ENCODE measurements at places on chromosomes 6 and 20.

DNA sequence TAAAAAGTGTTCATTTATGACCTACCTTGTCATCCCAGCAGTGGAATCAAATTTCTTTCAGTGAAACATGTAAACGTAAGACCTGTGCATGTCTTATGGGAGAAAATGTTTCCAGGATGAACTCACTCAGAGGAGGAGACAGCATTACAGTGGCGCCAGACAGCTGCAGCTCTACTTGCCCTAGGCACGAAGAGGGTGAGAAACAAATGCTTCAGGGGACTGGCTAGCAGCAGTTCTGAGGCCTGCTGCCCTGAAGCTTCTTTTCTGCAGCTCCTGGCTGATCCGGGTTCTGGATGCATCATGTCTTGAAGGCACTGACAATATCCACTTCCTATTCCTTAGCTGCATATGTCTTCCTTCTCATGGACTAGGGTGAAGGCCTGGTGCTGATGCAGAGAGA lies 120.2 kb downstream of the QRSL1 start:
- no peak for DNase-seq

- no peak for DNase-seq
These were observed 49.5 kb downstream of the PLN start for GRCh38 chr6:118597636-118598035.

- no peak for DNase-seq
These were observed 15.0 kb downstream of the SLC2A10 start for GRCh38 chr20:46724343-46724959.

- DNase-seq: no peak
These were observed 71.5 kb downstream of the SOX4 start for GRCh38 chr6:21665110-21665391.

DNA sequence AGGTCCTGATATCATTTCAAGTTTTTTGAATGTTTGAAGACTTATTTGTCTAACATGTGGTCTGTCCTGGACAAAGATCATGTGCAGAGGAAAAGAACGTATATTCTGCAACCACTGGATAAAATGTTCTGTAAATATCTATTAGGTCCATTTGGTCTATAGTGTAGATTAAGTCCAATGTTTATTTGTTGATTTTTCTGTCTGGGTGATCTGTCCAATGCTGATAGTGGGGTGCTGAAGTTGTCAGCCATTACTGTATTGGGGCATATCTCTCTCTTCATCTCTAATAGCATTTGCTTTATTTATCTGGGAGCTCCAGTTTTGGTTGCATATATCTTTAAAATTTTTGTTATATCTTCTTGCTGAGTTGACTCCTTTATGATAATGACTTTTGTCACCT lies 258.4 kb upstream of the CITED2 start:
- no peak for DNase-seq

DNA sequence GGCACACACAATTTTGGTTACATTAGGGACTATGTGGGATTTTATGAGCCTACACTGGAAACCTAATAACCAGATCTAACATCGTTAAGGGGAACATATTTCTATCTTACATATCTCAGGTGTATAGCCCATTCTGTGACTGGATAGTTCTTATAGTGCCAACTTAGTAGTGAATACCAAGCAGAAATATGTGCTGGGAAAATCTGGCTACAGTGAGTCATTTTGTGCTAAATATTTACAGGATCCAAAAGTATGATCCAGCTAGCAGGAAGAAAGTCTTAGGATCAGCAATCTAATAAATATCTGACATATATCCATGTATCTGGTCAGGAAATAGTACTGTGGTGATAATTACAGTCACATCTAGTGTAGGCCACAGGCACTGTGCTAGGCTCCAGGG lies 94.6 kb upstream of the INSM1 start:
- DNase-seq: no peak

GRCh38 chr6:100103931-100104330 lies 109.9 kb upstream of the MCHR2 start:
- DNase-seq: no peak

Measured in ovary (tissue), 10 donors.